ENCODE measurements at places on chromosomes 3 and 15.

- DNase-seq, result peak; percentile 96
Measured at GRCh38 chr15:76336254-76337058, at the start of gene ISL2. Gene ISL2, plus strand, starts transcription at chr15:76336773. Its CDS starts 111 bp downstream, at chr15:76336884.

DNA sequence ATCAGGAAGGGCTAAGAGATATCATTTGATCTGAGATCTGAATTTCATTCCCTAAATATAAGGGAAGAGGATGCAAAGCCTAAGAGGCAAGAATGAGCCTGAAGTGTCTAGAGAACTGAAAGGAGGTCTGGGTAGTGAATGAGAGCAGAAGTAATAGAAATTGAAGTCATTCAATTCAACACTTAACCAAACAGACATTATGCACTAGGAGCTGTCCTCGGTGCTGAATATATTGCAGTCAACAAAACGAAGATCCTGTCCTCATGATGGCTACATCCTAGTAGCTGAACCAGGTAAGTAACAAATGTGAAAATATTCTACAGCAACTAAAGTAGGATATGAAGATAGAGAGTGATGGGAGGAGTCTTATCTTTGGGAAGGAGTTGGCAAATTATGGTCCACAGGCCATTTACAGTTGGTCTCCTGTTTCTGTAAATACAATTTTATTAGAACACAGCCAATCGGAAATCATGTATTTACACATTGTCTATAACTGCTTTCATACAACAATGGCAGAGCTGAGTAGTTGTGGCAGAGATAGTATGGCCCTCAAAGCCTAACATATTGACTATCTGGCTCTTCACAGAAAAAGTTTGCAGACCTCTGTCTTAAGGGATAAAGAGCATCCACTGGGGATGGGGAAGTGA, 192.9 kb upstream of the CADPS start:
- no peak for DNase-seq

GRCh38 chr3:44981220-44981619, 5.2 kb downstream of the EXOSC7 start:
- no peak for DNase-seq

DNA sequence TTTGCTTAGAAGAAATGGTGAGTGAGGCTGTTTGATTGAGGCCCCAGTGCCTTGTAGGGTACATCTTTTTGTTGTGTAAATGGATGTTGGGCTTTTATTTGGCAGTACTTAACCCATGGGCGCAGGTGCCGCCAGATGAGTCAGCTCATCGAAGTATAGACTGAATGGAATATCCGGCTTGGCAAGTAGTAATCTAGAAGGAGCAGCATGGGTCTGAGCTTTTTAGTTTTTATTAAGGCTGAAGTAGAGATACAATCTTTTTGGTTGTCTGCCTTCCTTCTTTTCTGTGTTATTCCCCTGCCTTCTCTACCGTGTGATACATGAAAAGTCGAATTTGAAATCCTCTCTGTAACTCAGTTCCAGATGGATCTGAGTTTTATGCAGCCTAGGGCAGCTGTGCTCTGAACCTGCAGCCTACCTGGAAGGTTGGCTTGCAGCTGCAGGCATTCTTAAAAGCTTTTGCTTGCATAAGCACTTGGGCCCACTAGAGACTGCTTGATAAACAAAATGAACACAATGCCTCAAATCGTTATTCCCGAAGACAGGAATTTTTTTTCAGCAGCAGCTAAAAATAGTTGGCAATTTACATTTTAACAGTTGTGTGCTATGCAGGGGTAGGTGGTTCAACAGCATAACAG, 177.5 kb upstream of the CGNL1 start:
- no peak for DNase-seq

- no peak for DNase-seq
Measured at GRCh38 chr15:65233696-65234095, 22.4 kb upstream of the CILP start.
